ENCODE measurements at places on chromosomes 2 and 18.

- DNase-seq, result no peak
Observed at GRCh38 chr2:73266061-73266901, 18.0 kb downstream of the FBXO41 start.

GRCh38 chr2:171687287-171688128 is at the start of gene DYNC1I2:
Gene DYNC1I2, plus strand, starts transcription at chr2:171687469. Its CDS starts 2,687 bp downstream, at chr2:171690156.
- DNase-seq, result peak; percentile 87

DNA sequence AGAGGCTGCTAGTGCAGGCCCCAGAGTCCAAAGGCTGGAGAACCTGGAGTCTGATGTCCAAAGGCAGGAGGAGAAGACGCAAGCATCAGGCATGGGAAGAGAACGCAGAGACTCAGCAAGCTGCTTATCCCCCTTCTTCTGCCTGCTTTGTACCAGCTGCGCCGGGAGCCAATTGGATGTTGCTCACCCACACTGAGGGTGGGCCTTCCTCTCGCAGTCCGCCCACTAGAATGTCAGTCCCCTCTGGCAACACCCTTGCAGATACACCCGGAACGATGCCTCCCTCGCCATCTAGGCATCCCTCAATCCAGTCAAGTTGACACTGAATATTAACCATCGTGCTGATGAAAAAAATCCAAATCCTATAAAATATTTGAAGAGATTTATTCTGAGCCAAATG is 141.6 kb downstream of the TWIST2 start:
- DNase-seq, result no peak

DNA sequence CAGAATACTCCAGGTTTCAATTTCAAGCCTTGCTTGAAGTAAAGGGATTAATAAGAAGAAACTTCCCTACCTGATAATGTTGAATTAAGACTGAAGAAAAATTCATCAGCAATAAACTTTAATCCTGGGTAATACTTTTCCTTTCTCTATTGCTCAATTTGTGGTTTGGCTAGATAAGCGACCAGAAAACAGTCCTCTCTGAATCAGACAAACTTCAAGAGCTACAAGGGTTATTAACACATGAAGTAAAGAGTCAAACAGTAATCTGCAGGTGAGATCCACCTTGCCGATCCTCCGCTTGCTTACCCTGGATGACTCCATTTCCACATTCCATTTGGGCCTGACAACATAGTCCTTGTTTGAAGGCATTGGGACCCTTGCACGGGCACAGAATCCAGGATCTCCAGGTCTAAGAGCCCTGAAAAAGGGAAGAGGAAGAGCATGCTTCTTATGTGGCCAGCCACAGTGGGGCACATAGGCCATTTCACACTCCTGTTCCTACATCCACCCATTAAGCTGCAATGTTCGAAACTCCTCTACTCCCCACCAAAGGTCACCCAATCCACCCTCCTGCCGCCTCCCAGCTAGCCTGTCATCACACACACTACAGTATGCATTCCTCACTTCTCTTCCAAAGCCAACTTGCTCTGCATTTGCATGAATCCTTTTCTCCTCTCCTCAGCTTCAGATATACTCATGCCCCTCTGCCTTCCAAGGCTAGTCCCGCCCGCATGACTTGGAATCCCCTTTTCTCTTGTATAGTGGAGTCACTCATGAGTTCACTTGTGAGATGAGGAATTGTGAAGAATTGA is 39.8 kb downstream of the IWS1 start:
- DNase-seq, result peak; percentile 84

GRCh38 chr2:173708806-173709205 is 256.4 kb downstream of the SP3 start:
- DNase-seq, result no peak

GRCh38 chr2:85390941-85391669 is 19.1 kb downstream of the CAPG start:
- DNase-seq, result peak; percentile 10

GRCh38 chr2:120684289-120685065 is 51.2 kb upstream of the GLI2 start:
- no peak for DNase-seq

DNA sequence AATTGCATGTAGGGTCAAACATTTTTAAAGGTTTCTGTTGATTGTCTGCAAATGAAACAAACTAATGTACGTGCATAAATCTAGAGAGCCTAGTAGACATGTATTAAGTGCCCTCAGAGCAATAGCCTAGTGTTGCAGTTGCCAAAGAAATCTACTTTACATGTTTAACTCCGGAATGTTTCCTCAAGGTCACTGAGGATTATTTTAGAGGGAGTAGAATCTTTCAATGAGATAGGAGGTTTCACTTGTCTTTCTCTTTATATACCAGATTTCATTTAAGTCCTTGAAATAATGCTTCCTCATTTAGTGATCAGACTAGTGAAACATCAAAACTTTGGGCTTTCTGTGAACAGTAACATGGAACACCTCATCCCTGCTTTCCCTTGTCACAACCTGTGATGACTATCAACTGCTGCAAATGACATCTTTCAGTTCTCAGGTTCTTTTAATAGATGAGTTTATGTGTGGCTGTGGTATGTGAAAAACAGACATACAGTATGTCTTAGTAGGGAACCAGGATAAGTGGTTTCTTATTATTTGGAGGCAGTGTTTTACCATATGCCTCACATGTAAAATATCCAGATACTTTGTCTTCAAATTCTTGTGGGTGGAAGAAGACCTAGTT is 5.5 kb downstream of the UBE2E3 start:
- no peak for DNase-seq

GRCh38 chr2:139079311-139079710 is 299.1 kb upstream of the NXPH2 start:
- no peak for DNase-seq

DNA sequence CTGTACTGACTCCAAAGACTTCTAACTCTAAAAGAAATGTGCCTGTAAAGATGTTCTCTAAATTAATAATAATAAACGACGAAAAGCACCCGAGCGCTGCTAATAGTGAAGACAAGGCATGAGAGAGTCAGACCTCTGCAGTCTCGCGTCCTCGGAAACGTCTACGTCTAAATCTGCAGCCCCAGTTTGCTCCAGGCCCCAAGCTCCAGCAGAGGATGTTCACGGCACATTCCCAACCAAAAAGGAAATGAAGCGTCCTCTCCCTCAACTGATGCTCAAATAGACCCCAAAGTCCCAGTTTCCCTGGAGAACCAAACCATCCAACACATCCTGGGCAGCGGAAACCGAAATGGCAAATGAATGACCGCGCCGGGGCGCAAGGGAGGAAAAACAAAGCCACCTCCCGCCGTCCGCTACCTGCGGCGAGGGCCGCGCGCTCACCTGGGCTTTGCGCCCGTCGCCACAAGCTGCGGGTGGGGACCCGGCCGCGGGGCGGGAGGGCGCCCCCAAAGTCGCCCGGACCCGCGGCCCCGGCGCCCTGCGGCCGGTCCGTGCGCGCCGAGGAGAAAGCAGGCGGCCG is 47.1 kb upstream of the CCDC150 start:
- DNase-seq, result no peak

GRCh38 chr2:39069136-39069515 is 51.7 kb downstream of the SOS1 start:
- no peak for DNase-seq

- DNase-seq, result peak; percentile 58
Observed at GRCh38 chr2:36477315-36477714, 120.7 kb downstream of the FEZ2 start.

GRCh38 chr2:11533278-11534070 is at the start of gene GREB1:
Gene GREB1, plus strand, starts transcription at chr2:11534045. Its CDS starts 22,570 bp downstream, at chr2:11556615.
- no peak for DNase-seq

GRCh38 chr18:58196881-58197872 is 153.2 kb downstream of the NEDD4L start:
- no peak for DNase-seq

DNA sequence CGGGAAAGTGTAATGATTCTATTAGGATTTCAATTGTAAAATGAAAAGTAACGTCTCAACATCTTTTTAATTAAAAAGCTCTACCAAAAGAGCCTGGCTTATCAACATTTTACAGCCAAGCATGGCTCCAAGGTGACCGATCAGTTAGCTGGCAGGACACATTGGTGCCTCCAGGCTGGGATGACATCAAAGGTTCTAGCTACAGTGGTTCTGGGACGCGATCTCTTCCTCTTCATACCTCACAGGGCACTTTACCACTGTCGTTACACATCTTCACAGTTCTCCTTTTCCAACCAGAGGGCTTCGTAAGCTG is 693 bp downstream of the ORC2 start:
- DNase-seq, result no peak

GRCh38 chr2:1721706-1722646 is 22.3 kb downstream of the PXDN start:
- DNase-seq, result no peak

DNA sequence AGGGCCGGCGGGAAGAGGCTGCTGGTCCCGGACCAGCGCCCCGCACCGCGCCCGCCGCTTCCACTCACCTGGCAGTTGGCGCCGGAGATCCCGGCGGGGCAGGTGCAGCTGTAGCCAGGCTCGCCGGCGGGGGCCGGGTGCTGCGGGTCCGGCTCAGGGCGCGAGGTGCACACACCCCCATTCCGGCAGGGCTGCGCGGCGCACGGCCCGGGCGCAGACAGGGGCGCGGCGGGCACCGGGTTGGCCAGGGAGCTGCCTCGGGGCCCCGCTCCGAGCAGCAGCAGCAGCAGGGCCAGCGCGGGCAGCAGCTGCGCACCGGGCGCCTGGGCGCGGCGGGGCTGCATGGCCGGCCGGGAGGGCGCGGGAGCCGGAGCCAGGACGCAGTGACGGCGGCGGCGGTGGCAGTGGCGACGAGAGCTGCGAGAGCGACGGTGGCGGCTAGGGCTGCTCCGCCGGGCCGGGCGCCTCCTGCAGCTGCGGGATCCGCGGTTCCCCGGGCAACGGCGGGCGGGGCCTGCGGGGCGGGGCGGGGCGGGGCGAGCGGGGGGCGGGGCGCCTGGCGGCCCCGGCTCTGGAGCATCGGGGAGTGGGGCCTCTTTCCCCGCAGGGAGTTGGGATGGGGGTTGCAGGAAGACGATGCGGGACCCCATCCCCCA is at the start of gene DNER:
DNER (minus strand) TSS at position 476 of the 656 bp plus-strand sequence; CDS start at position 344, 132 bp downstream.
- no peak for DNase-seq

GRCh38 chr18:79356435-79356834 is 39.3 kb upstream of the NFATC1 start:
- DNase-seq, result no peak

DNA sequence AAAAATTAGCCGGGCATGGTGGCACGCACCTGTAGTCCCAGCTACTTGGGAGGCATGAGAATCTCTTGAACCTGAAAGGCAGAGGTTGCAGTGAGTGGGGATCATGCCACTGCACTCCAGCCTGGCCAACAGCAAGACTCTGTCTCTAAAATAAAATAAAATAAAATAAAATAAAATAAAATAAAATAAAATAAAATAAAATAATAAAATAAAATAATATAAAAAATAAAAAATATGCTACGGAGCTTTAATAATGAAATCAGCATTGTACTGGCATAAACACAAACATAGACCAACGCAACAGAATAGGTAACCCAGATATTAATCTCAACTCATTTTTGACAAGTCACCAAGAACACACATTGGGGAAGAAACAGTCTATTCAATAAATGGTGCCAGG is 973.4 kb upstream of the SOX11 start:
- DNase-seq, result no peak

GRCh38 chr2:38959466-38959865 is 69.8 kb downstream of the ARHGEF33 start:
- DNase-seq, result no peak

DNA sequence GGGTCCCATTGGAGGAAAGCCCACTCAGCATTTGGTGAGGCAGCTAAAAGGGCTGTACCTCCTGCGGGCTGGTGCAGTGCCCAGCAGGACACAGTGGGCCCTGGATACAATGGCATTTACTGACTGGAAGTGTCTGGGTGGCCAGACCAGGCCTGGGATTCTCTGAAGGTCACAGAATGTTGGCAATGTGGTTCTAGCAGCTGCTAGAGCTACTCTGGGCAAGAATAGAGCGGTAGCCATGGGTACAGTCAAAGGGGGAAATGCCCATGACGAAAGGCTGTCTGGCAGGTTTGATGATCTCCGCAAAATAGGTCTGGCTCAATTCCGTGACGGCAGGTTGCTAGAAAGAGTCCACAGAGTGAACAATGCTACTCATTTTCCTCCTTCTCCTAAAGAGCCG is 241.8 kb downstream of the AFF3 start:
- no peak for DNase-seq

GRCh38 chr18:54776282-54776977 is 51.8 kb upstream of the RAB27B start:
- no peak for DNase-seq

DNA sequence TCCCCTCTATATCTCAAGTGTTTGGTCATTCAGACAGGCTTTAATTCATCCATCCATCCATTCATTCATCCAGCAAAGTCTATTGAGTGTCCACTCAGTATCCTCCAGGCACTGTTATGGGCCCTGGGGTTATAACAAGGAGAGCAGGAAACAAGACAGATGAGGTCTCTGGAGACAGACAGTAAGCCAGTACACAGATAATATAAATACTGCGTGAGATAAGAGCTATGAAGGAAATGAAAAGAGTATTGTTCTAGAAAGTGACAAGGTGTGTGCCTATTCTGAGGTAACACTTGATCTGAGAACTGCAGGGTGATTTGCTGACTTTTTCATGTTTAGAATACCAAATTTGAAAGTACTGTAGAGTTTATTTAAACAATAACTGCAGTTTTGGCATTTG is 98.3 kb downstream of the OSBPL6 start:
- DNase-seq, result no peak

DNA sequence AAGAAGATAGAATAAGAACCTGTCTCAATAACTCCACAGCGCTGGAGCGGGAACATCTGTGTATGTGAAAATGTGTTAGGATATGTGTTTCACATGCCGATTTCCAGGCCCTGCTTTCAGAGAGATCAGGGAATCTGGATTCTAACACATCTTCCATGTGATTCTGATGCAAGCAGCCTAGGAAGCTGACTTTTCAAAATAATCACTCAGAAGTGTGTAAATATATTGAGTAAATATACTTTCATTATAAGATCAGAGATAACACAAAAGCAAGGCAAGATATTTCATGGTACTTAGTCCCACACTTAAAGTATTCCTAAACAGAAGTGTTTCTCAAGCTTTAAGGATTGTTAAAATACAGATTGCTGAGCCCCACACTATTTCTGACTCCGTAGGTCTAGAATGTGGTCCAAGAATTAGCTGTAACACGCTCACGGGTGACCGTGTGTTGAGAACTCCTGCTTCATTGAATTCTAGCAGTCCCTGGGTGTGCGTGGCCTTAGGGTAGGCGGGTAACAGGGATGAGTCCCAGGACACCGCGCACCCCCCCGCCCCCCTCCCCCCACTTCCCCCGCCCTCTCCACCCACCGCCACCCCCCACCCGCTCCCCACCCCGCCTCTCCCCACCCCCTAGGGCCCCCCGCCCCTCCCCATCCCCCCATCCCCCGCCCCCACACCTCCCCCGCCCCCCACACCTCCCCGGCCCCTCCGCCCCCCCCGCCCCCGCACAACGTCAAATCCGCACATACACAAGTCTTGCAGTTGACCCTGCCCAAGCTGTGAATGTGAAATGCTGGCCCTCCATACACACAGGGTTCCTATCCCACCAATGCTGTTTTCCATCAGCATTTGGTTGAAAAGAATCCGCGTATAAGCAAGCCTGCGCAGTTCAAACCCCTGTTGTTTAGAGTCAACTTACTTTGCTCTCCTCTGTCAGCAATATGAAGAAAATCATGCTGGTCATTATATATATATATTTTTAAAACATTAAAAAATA is 94.2 kb upstream of the SLC39A10 start:
- no peak for DNase-seq

GRCh38 chr2:121858369-121858768 is 102.9 kb downstream of the TSN start:
- DNase-seq, result no peak

GRCh38 chr2:180733330-180733729 is 247.1 kb upstream of the UBE2E3 start:
- DNase-seq, result no peak

GRCh38 chr2:65974067-65974723 is 460.7 kb upstream of the MEIS1 start:
- DNase-seq, result no peak

All from GF-D8 (cell line).